ENCODE measurements at places on chromosomes 6 and 20.
A peak's percentile ranks its signal among the peaks of the same experiment; 100 is the strongest.

DNA sequence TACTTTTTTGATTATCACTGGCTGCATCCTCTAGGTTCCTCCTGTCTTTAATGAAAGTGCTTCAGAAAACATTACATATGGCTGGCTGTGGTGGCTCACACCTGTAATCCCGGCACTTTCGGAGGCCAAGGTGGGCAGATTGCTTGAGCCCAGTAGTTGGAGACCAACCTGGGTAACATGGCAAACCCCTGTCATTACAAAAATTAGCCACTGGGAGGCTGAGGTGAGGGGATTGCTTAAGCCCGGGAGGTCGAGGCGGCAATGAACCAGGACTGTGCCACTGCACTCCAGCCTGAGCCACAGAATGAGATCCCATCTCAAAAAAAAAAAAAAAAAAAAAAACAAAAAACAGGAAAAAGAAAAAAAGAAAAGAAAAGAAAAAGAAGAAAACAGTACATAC, 35.3 kb downstream of the BEND3 start:
- DNase-seq = no peak

GRCh38 chr6:6749702-6750491, 161.4 kb downstream of the LY86 start:
- DNase-seq = peak; percentile 85

GRCh38 chr6:159353193-159353592, 184.0 kb downstream of the FNDC1 start:
- DNase-seq = no peak

DNA sequence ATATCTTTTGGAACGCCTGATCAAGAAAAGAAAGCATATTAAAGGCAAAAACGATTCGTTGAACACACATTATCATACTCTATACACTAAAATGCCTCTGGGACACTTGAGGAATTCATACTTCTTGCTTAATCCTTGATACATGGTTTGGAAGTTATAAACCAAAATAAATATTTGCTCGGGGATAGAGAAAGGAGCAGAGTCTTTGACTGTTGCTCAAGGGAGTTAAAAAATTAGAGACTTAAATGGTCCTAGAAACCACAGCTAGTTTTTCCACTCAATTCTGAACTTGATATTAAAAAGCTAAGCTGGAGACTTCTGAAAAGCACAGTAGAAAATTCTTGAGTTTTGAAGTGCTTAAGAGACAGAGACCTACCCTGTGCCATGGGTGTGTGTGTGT, 98.9 kb downstream of the BCKDHB start:
- DNase-seq = no peak

DNA sequence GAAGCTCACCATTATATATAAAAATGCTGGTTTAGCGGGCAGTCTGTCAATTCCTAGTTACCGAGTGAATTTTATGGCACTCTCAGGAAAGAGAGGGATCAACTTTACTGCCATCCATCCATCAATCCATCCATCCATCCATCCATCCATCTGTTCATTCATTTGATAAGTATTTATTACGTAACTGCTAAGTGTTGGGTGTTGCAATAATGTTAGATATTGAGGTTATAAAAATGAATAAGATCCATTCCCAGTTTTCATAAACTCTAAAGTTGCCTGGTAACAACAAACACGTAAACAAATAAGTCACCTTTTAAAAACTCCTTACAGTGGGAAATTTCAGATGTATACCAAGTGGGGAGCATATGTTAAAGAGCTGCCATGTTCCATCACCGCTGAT, 36.8 kb downstream of the SASH1 start:
- no peak for DNase-seq

- DNase-seq = no peak
Observed at GRCh38 chr6:170137911-170138910, 152.7 kb downstream of the DLL1 start.

GRCh38 chr20:53660078-53660909, 66.7 kb upstream of the ZNF217 start:
- no peak for DNase-seq

DNA sequence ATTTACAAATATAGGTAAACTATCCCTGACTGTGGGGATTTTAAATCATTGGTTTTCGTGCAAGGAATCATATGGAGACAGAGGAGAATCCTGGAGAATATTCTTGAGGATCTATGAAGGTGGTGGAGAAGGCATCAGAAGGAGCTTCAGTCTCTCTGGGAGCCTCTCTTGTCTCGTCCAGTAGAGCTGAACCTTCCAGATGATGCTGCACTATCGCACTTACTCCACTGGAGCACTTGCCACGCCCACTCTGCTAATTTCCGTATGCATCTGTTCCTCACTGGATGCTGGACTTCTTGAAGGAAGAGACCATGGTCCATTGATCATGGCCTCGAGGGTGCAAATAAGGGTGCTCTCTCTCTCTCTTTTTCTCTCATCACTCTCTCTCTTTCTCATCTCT, 36.8 kb downstream of the C6orf118 start:
- DNase-seq = no peak

GRCh38 chr6:26032340-26033084, 54.7 kb upstream of the HFE start:
- peak; percentile 55 for DNase-seq

GRCh38 chr6:78347191-78347916, 520.0 kb upstream of the IRAK1BP1 start:
- DNase-seq = no peak

DNA sequence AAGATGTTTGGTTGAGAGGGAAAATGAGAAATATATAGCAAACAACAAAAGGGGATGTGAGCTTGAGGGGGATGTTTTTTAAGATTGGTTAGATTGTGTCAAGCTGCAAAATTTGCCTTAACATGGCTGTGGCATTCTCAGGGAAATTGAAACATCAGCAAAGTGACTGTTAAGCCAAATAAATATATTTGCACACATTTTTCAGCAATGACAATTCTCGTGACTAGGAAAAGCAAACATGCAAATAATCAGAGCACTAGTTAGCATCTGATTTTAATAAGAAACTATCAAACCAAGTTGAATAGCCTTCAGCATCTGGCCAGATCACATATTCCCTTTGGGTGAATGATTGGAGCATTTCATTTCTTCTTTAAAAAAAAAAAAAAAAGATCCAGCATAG, 262.8 kb downstream of the TBC1D7 start:
- peak; percentile 57 for DNase-seq

GRCh38 chr6:2042956-2043648, 202.3 kb downstream of the GMDS start:
- no peak for DNase-seq

GRCh38 chr6:119647309-119647708, 297.7 kb upstream of the MAN1A1 start:
- no peak for DNase-seq

GRCh38 chr6:132198896-132199295, 202.4 kb downstream of the MOXD1 start:
- peak; percentile 83 for DNase-seq

GRCh38 chr20:51828762-51829161, 26.4 kb upstream of the SALL4 start:
- DNase-seq = no peak
